ENCODE measurements at places on chromosomes 3 and 15. TPM values are rescaled to one million over a fixed set of nuclear protein-coding genes. Genes with fewer than 3 reads are reported as not detected.

DNA sequence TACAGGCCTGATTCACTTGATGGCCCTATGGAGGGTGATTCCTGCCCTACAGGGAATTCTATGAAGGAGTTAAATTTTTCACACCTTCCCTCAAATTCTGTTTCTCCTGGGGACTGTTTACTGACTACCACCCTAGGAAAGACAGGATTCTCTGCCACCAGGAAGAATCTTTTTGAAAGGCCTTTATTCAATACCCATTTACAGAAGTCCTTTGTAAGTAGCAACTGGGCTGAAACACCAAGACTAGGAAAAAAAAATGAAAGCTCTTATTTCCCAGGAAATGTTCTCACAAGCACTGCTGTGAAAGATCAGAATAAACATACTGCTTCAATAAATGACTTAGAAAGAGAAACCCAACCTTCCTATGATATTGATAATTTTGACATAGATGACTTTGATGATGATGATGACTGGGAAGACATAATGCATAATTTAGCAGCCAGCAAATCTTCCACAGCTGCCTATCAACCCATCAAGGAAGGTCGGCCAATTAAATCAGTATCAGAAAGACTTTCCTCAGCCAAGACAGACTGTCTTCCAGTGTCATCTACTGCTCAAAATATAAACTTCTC lies 43.6 kb downstream of the BLM start:
- H3K27me3 ChIP-seq, result no peaks in the 10 kb centered on the region
- H3K4me3 ChIP-seq, result no peak overlapping the region
- no peaks in the 10 kb centered on the region for H3K4me1 ChIP-seq
- DNase-seq, result no peak
- H3K27ac ChIP-seq, result no peak overlapping the region

DNA sequence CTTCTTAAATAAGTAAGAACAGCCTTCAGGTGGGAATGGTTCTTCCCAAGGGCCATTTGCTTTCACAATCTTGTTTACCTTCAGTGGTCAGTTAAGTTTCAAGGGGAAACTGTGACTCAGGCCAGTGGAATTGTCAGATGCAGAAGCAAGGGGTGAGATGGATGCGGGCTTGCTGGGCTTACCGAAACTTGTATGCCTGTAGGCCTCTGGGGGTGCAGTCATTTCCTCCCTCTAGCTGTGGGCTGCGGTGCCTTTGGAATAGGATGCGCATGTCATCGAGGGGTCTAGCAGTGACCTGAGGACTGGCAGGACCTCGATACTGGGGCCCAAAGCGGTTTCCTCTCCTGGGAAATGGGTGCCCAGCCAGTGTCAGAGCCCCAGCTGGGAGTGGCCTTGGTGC lies 121.6 kb downstream of the EEFSEC start:
- H3K36me3 ChIP-seq, result no peaks in the 10 kb centered on the region
- H3K27ac ChIP-seq, result peak overlapping the region; percentile 5
- H3K27me3 ChIP-seq, result no peaks in the 10 kb centered on the region
- no peak overlapping the region for H3K4me3 ChIP-seq

DNA sequence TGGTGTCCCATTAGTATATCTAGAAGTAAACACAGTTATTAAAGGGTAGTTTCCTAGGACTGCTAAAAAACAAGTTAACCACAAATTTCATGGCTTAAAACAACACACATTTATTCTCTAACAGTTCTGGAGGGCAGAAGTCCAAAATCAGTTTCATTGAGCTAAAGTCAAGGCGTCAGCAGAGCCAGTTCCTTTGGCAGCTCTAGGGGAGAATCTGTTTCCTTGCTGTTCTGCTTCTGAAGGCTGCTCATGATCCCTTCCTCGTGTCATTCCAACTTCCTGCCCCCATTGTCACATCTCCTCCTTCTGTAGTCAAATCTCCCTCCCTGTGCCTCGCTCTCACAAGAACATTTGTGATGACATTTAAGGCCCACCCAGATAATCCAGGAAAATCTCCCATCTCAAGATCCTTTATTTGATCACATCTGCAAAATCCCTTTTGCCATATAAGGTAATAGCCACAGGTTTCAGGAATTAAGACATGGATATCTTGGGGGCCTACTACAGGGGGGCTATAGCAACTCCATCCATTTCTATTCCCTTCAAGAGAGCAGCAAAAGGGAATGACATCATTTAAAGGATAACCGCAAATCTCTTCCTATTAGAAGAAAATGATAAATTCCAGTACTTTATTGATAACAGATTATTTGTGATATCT lies 50.1 kb downstream of the GPR176 start:
- no peaks in the 10 kb centered on the region for H3K4me1 ChIP-seq
- no peak overlapping the region for H3K4me3 ChIP-seq
- peaks cover 3% of the 10 kb centered on the region for H3K36me3 ChIP-seq

Gene TM6SF1
- 2.1 TPM for total RNA-seq

GRCh38 chr3:14297784-14298236 lies 104.6 kb upstream of the SLC6A6 start:
- H3K27me3 ChIP-seq, result peaks cover 40% of the 10 kb centered on the region
- no peak overlapping the region for H3K4me3 ChIP-seq
- peaks cover 3% of the 10 kb centered on the region for H3K4me1 ChIP-seq
- no peak overlapping the region for H3K27ac ChIP-seq

Gene MOBP
- 0.41 TPM for total RNA-seq

Gene TICRR
- 2.8 TPM for total RNA-seq

Gene PSMA4
- total RNA-seq, result 204 TPM

Gene BHLHE40
- 185 TPM for total RNA-seq

Gene ARHGEF26
- 1.7 TPM for total RNA-seq

DNA sequence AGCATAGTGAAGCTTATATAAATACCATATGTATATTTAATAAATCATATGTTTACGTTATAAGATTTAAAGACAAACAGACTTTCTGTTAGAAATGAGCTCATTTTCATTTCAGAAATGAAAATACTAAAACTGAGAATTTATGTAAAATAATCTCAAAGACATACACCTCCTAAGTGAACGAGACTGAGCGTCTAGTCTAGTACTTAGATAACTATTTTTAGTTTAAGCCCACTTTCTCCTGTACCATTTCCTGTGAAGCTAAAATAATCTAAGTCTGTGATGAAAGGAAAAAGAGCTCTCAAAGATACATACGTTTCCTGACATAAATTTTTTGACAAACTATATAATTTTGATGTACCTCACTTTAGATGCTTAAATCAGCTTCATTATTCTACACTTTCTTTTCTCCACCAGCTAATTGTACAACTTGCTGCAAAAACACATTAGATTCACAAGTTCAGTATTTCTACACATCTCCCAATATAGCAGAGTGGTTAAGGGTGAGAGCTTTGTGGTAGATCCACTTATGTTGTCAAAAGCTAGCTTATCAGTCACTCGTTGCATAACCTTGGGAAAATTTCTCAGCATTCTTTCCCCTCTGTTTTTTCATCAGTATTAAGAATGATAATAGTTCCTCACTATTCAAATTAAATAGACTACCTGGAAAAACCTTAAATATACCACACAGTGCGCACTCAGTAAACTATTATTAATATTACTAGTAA lies 703.0 kb downstream of the PLOD2 start:
- no peaks in the 10 kb centered on the region for H3K36me3 ChIP-seq
- no peak overlapping the region for H3K27ac ChIP-seq
- H3K27me3 ChIP-seq, result no peaks in the 10 kb centered on the region
- H3K4me1 ChIP-seq, result no peaks in the 10 kb centered on the region
- DNase-seq, result no peak
- H3K4me3 ChIP-seq, result no peak overlapping the region

DNA sequence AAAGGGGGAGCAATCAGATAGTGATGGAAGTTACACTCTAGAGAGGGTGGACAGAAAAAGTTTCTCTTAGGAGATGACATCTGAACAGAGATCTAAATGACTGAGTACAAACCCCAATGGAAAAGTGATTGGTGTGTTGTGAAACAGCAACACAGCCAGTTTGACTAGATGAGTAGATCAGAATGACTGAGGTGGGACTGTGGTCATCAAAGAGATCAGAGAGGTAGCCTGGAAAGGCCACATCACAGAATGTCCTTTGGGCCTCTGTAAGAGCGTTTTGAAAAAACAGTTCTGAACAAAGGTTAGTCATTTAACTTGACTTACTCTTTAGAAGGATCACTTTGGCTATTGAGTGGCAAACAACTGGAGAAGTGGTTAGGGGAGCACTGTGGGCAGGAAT lies 10.6 kb downstream of the LRRC58 start:
- H3K36me3 ChIP-seq, result peaks cover 5% of the 10 kb centered on the region
- no peak overlapping the region for H3K27ac ChIP-seq
- H3K4me1 ChIP-seq, result no peaks in the 10 kb centered on the region
- no peak for DNase-seq
- H3K27me3 ChIP-seq, result no peaks in the 10 kb centered on the region

Gene CFAP92
- total RNA-seq, result 0.52 TPM

DNA sequence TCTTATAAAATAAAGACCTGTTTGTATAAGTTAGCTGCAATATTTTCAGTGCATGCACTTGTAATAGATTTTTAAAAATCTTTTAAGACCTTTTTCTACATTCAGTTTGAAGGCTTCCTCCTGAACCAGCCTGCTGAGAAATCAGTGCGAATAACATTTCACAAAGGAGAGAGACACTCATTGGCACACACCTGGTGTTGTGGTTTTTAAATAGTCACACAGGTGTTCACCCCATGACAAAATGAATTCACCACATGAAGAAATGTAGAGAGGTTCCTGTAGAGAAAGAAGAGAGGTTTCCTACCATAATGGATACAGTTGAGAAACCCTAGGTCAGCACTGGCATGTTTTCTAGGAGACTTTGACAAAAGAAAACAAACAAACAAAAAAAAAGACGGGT lies 237.3 kb downstream of the CNTN6 start:
- H3K36me3 ChIP-seq, result no peaks in the 10 kb centered on the region
- no peak overlapping the region for H3K27ac ChIP-seq
- H3K4me1 ChIP-seq, result no peaks in the 10 kb centered on the region
- H3K4me3 ChIP-seq, result no peak overlapping the region
- no peak for DNase-seq

DNA sequence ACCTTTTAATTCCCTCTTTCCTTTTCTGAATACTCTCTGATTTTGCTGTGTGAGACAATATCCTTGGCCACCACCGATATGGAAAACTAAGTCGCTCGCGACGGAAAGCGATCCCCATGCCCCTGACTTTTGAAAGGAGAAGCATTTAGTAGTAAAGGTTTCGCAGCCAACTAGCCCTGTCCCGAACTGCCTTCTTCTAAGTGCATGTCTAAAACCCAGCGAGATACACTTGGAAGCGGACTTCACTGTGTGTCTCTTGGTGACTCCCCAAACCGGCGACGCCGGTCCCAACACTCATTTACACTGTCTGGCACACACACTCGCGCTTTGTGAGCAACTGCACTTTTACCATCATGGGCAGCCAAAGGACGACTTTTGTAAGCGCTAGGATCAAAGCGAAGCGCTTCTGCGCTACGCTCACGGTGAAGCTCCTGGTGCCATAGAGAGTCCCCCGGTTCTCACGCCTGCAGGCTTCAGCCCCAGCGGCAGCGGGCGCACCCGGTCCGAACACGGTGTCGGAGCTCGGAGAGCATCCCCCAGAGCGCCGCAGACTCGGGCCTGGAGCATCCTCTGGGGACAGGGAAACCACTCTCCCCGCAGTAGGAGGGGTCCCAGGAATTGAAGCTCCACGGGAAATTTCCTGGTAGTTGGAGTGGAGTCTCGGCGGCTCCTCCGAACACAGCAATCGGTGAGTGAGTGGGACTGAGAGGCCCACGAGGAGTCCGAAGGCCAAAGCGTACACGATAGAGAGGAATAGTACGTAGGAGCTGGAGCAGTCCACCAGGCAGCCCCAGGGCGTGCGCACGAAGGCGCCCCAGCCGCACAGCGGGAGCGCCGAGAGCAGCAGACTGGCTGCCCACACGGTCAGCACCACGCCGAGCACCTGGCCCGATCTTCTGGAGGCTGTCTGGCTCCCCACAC lies 1.4 kb downstream of the GPR149 start:
- peak overlapping the region; percentile 46 for H3K4me3 ChIP-seq
- H3K27me3 ChIP-seq, result peaks cover 28% of the 10 kb centered on the region
- no peak for DNase-seq
- no peaks in the 10 kb centered on the region for H3K4me1 ChIP-seq

Gene SPINK8
- total RNA-seq, result not detected

DNA sequence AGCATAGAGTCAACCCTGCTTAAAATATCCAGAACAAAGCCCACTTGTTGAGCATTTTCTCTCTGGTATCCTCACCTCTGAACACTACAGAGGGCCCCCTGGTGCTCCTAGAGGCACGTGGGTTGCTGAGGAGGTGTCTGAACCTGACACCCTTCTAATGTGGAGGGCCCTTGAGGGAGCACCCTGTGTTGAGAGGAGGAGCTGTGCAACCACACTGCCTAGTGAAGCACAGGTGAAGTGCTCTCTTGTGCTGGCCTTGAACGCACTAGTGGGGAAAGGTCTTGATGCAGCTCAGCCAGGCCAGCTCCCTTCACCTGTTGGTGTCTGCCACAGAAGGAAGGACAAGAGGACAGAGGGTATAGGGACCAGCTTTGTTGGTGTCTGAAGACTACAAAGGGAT lies 51.9 kb downstream of the CCK start:
- peaks cover 11% of the 10 kb centered on the region for H3K36me3 ChIP-seq
- no peaks in the 10 kb centered on the region for H3K4me1 ChIP-seq
- DNase-seq, result no peak
- H3K27me3 ChIP-seq, result no peaks in the 10 kb centered on the region
- H3K4me3 ChIP-seq, result no peak overlapping the region
- H3K27ac ChIP-seq, result no peak overlapping the region

DNA sequence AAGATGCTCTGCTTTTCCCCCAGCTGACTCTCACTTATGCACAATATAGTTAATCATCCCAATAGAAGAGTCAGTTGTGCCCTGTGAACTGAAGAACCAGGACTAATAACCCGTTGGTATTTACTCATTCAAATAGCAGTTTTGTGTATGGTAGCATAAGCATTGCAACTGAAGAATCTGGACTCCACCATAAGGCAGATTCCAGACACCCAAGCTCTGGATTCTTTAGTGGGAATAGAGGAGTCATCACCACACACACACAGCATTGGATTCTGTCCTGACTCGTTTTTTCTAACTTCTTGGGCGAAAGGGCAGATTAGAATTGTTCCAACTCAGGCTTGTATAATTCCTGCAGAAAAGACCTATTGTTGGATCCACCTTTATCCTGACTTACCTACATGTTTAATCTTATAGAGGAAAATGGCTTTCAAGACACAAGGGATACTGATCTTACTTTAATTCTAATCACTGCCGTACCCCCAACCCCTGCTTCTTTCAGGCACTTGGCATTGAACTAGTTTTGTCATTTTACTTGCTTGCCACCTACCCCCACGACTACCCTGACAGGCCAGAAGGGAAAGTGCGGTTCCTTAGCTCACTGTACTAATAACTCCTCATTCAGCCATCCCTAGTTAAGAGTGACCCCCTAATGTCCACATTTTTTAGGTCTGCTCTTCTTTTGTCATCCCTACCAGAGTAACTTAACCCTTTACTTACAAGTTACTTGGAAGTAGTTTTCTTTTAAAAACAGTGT lies 42.3 kb downstream of the NKIRAS1 start:
- peaks cover 2% of the 10 kb centered on the region for H3K36me3 ChIP-seq
- H3K4me1 ChIP-seq, result peaks cover 32% of the 10 kb centered on the region
- no peak overlapping the region for H3K4me3 ChIP-seq
- H3K27me3 ChIP-seq, result no peaks in the 10 kb centered on the region
